ENCODE measurements at places on chromosomes 4 and X.

GRCh38 chrX:19805046-19805690 lies 82.2 kb downstream of the SH3KBP1 start:
- no peak for DNase-seq

- DNase-seq = no peak
These were observed 2.4 kb downstream of the ZMYM3 start for GRCh38 chrX:71251466-71251973.

GRCh38 chrX:98299785-98300184 lies 1416.1 kb downstream of the RPA4 start:
- no peak for DNase-seq

- no peak for DNase-seq
These were observed 221.3 kb downstream of the GPAT3 start for GRCh38 chr4:83757121-83757621.

GRCh38 chrX:19810006-19810774 lies 77.2 kb downstream of the SH3KBP1 start:
- no peak for DNase-seq

DNA sequence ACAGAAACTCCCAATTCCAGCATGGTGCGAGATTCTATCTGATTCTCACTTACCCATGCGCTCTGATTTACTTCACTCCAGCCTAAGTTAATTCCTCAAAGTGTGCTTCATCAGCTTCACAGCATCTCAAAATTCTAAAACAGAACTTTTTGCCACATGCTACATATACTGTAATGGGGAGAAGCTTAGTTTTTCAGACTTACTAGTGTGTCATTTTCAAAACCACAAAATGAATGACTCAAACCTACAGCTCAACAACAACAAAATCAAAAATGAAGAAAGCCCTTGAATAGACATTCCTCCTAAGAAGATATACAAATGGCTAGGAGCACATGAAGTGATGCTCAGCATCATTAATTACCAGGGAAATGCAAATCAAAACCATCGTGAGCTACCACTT lies 14.9 kb downstream of the IRF2 start:
- DNase-seq = no peak

- peak; percentile 84 for DNase-seq
These were observed 714 bp downstream of the USP11 start for GRCh38 chrX:47233333-47234113.

DNA sequence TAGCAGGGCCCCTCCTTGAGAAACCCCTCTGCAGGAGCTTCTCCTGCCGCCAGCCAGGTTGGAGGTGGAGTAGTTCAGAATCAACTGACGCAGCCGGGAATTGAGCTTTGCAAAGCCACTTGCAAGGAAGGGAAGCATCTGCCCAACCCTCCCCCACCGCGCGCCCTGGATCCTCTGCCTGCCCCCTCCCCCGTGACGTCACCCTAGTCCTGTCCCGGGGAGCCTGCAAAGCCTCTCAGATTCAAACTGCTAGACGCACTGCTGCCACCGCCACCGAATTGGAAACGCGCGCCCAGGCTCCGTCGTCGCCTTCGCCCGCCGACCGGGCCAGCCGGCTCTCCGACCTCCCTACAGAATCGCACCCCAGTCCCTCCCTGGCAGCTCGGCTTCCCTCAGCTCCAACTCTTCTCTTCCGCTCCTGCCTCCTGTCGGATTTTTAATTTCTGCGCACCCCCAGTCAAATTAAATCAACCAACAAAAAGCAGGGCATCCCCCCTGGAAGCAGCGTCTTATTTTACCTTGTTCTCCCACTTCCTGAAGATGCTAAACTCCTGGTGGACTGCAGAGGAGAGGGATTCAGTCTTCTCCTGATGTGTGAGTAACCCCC lies 3.8 kb downstream of the SLITRK2 start:
- DNase-seq = no peak

DNA sequence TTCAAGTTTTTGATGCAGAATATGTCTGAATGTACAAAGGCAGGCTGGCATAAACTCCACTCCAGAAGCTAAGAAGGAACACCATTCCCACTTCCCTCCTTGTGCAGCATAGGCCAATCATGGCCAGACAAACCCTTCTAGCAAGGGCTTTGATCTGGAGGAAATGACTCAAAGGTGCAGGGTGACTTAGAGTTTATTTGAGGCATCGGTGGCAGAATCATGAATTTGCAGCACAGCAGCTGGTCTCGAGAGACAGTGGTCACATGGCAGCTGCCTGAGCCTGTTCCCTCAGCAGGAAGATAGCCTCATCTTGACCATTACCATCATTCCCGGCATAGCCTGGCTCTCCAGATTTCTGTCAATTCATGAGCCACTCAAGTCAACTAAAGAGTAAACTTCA lies 154.5 kb downstream of the ATP10D start:
- no peak for DNase-seq

GRCh38 chr4:48960988-48961635 lies 25.0 kb upstream of the CWH43 start:
- no peak for DNase-seq

DNA sequence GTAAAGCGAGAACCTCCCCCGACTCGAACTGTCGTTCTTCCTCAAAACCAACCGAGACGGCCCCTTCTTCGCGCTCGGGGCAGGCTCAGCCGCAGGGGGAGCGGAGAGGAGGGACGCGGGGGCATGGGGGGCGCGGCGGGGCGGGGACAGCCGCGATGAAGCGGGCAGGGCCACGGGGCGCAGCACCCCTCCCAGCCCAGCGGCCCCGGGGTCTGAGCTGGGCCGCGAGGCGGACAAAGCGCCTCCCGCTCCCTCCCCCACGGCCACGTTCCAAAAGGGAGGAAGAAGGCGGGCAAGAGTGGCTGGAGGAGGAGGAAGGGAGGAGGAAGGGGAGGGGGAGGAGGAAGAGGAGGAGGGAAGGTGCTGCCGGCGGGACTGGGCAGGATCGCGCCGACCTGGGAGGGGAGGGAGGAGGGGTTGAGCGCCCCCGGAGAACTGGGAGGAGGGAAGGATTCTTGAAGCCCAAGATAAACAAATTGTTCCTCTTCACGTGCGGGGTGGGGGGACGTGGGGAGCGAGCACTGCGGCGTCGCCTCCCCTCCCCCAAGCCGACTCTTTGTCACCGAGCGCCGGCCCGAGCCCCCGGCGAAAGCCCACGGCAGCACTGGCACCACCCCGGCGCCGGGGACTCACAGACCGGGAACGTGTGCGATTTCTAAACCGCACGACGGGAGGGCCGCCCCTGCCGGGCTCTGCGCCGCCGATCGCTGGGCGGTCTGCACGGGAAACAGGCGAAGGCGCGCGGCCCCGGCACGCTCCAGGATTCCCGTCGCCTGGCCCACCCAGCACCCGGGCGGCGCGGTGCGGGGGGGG lies 2.9 kb downstream of the MAML3 start:
- no peak for DNase-seq

GRCh38 chr4:174467107-174467506 lies 55.2 kb downstream of the HPGD start:
- no peak for DNase-seq

GRCh38 chr4:116702949-116703348 lies 382.4 kb downstream of the TRAM1L1 start:
- no peak for DNase-seq

GRCh38 chr4:150078579-150079080 lies 385 bp downstream of the DCLK2 start:
- no peak for DNase-seq

DNA sequence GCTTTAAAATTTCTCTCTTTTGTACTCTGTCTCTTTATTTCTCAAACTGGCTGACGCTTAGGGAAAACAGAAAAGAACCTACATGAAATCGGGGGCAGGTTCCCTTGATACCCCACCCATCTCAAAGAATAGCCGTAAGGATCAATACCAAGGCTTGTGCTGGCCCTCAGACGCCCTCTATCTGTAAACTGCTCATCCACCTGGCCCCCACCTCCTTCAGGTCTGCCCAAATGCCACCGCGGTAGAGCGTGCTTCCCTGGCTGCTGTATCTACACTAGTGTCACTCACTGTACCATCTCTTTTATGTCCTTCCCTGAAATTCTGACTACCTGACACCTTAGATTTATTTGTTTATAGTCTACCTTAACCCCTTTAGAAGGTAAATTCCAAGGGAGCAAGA lies 62.8 kb downstream of the SMIM20 start:
- no peak for DNase-seq

DNA sequence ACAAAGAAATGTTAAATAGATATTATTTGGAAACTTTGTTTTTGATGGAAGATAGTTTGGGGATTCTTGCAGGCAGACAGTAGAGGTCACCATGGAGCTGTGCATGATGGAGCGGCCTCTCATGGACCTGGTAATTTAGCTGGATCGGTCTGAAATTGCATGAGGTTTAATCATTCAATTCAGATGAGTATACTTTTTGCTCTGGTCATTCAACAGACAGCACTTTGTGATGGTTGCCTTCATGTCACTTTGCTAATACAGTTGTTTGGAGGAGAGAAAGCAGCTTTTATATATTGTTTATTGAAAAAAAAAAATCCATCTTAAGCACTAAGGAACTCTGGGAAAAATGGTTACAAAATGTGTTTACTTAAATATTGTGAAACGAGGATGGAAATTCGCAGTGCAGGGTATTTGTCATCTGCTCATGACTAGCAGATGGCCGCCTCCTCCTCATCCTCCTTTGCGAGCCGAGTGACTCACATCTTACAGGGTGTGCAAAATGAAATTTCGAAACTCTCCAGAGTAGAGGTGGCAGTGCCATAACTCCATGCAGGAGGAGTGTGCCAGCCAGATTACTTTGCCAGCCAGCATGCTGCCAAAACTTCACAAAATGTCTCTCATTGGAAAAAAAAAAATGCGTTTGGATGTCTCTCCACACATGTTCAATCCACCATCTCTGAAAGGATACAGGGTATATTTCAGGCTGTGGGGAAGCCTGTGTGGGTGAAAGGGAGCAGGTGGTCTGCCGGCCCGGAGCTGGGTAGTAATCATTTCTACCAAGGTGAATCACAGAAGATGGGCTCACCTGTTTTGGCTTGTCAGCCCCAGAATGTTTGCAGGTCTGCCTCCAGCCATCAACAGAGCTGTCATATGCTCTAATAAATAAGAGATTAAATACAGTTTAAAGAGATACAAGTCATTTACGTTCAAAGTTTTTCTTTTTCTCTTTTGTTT lies 314.9 kb upstream of the DIPK2B start:
- DNase-seq = peak; percentile 80

DNA sequence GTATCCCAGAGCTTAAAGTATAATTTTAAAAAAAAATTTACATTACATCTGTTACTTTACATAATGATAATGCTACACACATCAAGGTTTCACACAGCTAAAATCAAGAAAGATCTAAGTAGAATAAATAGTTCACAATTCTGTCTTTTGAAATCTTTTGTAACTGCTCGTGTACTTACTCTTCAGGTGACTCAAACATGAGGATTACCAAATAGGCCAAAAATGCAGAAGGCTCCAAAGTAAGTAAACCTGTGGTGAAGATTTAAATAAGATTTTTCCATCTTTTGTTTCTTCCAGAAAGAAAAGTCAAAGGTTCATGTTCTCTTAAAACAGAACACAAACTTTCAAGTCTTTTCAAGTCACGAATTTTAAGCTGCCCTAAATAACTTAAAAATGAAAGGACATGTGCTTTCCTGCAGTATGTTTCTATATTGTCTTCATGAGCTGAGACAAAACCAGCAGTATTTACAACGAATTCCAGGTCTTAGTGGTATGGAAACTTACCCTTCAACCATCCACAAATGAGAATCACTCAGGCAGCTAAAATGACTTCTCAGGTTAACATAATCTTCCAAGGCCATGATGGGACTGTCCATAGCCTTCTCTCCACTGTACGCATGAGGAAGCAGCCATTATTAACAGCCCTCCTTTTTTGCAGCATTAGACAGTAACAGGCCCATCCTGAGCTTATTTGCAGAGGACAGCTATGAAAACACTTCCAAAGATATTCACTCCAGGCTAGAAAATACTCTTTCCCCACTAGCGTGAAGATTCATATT lies 172.8 kb upstream of the EDNRA start:
- DNase-seq = no peak

- no peak for DNase-seq
These were observed 188.3 kb downstream of the RASL11B start for GRCh38 chr4:53050361-53050774.

GRCh38 chrX:7399373-7399772 lies 251.4 kb upstream of the PUDP start:
- DNase-seq = no peak

GRCh38 chr4:168092176-168092712 lies at the start of gene ANXA10:
Gene ANXA10, plus strand, starts transcription at chr4:168092537. Its CDS starts 164 bp downstream, at chr4:168092701.
- DNase-seq = no peak

- DNase-seq = peak; percentile 7
These were observed 4.0 kb upstream of the ZNF518B start for GRCh38 chr4:10461091-10461849.

- peak; percentile 15 for DNase-seq
These were observed 54.6 kb upstream of the RAPGEF2 start for GRCh38 chr4:159048166-159048886.

GRCh38 chr4:32858971-32859370 lies 2138.8 kb downstream of the PCDH7 start:
- no peak for DNase-seq

- no peak for DNase-seq
These were observed 446.7 kb upstream of the TENM3 start for GRCh38 chr4:181796502-181796901.

- DNase-seq = no peak
These were observed 118.3 kb downstream of the CORIN start for GRCh38 chr4:47719576-47719975.

GRCh38 chrX:45740291-45740690 lies 539.6 kb upstream of the DIPK2B start:
- no peak for DNase-seq

DNA sequence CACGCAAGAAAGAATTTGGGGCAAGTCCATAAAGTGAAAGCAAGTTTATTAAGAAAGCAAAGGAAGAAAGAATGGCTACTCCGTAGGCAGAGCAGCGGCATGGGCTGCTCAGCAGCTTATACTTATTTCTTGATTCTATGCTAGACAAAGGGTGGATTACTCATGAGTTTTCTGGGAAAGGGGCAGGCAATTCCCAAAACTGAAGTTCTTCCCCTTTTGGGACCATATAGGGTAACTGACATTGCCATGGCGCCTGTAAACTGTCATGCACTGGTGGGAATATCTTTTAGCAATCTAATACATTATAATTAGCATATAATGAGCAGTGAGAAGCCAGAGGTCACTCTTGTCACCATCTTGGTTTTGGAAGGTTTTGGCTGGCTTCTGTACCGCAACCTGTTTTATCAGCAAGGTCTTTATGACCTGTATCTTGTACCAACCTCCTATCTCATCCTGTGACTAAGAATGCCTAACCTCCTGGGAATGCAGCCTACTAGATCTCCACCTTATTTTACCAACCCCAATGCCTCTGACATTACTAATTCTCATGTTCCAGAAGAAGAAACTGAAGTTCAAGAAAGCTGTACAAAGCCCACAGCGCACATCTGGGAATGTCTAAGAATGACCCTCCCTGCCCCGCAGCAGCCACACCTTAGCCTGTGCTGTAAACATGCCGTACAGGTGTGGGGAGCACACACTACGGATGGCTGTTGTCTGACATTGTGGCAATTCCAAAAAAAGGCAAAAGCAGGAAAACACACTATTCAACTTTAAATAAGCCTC lies 18.6 kb downstream of the RXFP1 start:
- DNase-seq = no peak

DNA sequence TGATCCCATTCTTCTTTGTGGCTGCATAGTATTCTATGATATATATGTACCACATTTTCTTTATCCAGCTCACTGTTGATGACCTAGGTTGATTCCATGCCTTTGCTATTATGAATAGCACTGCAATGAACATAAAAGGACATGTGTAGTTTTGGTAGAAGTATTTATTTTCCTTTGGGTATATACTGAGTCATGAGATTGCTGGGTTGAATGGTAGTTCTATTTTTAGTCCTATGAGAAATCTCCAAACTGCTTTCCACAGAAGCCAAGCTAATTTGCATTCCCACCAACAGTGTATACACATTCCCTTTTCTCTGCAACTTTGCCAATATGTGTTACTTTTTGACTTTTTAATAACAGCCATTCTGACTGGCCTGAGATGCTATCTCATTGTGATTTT lies 278.3 kb downstream of the PCDH18 start:
- DNase-seq = no peak

All from Panc1 (cell line).